ENCODE measurements at places on chromosomes 6 and 20.

DNA sequence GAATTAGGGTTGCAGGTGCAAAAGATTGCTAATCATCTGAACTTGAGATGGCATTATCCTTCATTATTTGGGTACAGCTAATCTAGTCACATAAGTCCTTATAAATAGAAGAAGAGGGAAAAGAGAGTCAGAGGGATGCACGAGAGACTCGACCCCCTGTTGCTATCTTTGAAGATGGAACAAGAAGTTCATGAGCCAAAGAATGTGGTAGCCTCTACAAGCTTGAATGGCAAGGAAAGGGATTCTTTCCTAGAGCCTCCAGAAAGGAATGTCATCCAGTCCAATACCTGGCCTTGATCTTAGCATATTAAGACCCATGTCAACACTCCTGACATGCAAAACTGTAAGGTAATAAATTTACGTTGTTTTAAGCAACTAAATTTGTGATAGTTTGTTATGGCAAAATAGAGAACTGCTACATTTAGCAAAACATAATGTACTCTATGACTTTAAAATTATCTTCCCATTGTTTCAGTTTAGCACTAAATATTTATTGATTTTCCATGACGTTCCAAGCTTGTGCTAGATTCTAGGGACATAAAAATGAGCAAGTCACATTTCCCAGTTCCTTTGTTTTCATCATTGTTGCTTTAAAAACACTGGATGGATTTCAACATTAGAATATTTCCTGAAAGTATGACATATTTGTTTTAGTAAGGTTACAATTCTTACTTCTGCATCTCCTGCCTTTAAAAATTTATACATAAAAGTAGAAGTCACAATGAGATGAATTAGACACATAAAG is 12.7 kb downstream of the MANEA start:
- no peak for DNase-seq

GRCh38 chr20:889932-890463 is 26.1 kb downstream of the ANGPT4 start:
- no peak for DNase-seq

- DNase-seq: peak; percentile 42
These were observed 68.5 kb downstream of the PLEKHG1 start for GRCh38 chr6:150667977-150668716.

DNA sequence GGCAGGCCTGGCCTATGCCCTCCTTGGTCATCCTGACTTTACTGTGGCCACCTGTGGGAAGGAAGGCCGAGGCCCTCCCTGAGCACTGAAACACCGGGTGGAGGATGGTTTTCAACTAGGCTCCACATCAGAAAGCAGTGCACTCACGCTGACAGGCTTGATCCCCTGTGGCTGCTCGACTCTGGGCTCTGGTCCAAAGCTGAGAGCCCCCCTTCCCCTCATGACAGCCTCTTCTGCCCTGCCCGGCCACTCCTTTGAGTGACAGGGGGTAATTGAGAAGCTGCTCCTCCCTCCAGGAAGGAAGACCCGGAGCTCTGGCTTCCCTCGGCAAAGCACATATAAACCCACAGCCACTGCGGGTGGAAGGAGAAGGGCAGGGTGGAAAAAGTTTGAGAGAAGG is 43.6 kb downstream of the MUC22 start:
- DNase-seq: no peak

GRCh38 chr6:125558907-125559306 is 190.5 kb upstream of the HEY2 start:
- no peak for DNase-seq

DNA sequence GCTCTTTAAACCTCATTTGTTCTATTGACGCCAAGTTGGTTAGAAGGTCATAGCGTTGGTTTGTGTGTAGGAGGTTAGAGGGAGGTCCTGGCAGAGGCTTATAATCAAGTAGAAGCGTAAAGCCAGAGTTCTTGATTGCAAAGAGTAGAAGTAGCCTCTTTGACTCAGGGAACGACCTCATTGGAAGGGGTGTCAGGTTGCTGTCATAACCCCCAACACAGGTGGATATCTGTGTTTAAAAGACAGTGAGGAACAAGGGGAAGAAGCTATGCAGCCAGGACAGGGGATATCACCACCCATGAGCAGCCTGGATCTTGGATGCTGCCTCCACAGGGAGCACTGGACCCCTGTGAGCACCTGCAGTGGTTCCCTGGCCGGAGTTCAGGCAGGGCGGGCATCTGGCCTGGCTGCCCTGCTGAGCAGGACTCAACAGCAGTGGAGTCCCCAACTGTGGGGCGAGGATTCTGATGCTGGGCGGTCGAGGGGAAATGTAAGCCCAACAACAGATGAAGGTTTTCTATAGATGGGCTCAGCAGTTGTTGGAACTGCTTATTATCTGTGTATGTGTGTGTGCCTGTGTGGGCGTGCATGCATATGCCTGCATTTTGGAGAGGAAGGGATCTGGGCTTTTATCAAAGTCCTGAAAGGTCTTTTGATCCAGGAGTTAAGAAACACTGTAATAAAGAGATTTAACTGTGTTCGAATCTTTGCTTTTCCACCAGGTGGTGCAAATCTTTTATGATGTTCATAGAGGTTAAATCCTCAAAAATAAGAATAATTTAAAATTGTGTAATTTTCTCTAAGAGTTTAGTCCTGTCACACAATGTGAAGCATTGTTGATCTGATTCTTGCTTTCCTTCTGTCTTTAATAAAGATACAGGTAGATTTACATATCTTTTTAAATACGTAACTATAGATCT is 27.7 kb downstream of the HIVEP1 start:
- no peak for DNase-seq

DNA sequence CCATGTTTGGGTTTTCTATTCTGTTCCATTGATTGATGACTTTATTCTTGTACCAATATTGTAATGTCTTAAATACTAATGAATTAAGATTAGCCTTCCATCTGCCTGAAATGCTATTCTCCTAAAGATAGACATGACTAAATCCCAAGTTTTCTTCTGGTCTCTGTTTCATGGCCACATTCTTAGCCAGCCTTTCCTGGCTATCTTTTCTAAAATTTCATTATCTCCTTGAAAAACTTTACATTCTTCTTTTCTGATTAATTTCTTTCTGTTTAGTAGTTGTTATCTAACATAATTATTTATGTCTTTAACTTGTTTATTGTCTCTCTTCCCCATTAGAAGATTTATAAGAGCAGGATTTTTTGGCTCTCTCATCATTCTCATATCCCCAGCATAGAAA is 4.4 kb upstream of the PRIM2 start:
- no peak for DNase-seq

GRCh38 chr6:148367411-148368024 is 24.9 kb downstream of the SASH1 start:
- peak; percentile 89 for DNase-seq

- DNase-seq: peak; percentile 44
These were observed 51.5 kb upstream of the E2F3 start for GRCh38 chr6:20350215-20350614.

DNA sequence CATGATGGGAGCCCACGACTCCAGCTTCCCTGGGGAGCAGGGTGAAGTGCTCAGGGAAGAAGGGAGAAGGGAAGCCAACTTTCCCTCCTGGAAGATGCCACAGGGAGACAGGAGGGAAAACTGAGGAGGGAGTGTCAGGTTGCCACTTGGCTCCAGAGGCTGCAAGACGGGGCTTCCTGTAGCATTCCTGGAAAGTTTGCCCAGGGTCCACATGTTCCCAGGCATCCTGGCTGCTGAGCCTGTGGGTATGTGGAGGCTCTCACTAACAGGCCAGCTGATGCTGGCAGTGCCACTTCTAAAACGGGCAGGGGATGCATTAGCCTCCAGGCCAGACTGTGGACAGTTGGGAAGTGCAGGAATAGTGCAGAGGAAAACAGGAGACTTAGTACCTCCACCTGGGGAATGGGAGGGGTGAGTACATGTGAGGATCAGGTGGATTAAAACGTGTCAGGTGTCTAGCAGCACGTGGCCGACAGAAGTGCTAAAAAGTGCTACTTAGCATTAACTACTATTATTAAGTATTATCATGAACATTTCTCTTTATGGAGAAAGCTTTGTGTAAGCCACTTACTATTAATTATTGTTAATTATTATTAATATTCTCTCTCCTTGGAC is 33.2 kb downstream of the BANF2 start:
- DNase-seq: no peak

DNA sequence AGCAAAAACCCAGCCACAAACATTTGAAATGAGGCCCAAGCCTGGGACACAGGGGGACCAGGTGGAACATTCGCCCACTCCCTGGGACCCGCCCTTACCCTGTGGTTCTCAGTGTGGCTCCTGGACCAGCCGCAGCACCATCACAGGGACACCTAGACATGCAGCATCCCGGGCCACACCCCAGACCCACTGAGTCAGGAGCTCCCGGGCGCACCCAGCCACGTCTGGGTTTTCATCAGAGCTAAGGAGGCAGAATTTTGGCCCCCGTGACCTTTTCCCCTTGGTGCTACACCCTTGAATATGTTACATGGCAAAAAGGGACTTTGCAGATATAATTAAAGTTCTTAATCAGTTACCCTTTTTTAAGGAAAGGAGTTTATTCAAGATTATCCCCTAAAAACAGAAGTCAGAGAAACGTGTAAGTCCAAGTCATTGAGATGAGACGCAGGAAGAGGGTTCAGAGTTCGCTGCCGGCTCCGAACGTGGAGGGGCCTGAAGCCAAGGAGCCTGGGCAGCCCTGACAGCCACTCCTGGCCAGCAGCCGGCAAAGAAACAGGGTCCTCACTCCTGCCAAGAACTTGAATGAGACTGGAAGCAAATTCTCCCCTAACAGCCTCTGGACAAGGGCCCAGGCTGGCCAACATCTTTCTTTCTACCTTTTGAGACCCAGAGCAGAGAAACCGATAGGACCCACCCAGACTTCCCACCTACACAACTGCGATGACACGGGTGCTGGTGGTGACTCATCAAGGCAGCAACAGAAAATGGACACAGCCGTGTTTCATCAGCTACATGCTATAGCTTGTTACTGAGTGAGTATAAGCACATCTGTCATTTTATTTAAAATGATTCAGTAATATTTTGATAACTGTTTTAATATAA is 25.3 kb downstream of the BFSP1 start:
- DNase-seq: peak; percentile 26

DNA sequence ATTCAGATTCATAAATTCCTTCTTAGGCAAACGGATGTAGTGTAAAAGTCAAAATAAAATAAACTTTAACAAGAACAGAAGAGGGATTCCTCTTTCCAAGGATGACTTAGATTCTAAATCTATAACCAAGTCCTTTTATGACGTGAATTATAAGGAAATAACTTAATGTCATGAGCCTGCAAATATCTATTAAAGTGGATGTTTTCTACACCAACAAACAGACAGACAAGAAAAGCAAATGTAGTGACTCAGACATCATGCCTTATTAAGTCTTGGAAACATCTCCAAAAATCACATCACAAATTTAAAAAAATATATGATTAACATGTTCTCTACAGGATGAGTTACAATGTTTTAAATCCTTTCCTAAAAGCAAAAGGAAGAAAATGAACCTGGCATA is 397.1 kb downstream of the ESR1 start:
- DNase-seq: no peak

- DNase-seq: no peak
These were observed 198.2 kb downstream of the GMPR start for GRCh38 chr6:16436550-16436949.
